ENCODE measurements at places on chromosomes 11 and 22.

DNA sequence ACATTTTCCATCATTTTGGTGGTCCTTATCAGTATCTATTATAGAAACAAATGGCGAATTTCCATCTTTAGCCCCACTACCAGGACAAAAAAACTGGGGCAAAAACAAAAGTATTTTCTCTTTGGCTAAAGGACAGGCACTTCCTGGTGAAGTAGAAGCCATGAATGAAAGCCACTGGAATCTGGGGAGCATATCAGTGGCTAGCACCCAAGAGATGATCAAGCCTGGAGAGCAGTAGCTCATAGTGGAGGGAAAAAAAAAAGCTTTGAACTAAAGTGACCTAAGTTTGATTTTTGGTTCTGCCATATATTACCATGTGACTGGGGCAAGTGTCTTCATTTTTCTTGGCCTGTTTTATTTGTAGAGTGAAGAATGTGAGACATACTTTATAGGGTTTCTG, 272.3 kb downstream of the GUCY1A2 start:
- no peak for DNase-seq

GRCh38 chr11:70476669-70477068, 78.3 kb downstream of the CTTN start:
- DNase-seq, result no peak

GRCh38 chr11:128058580-128059208, 528.7 kb downstream of the ETS1 start:
- DNase-seq, result no peak

GRCh38 chr11:65251476-65251875, 10.3 kb upstream of the POLA2 start:
- no peak for DNase-seq

Measured in stimulated activated CD4-positive, alpha-beta T cell treated with anti-CD3 and anti-CD28 coated beads, Interleukin-4, amount 100 ng/mL, for 24 hours (primary cell).